ENCODE measurements at places on chromosomes 5 and 9.
A peak's percentile ranks its signal among the peaks of the same experiment; 100 is the strongest.

DNA sequence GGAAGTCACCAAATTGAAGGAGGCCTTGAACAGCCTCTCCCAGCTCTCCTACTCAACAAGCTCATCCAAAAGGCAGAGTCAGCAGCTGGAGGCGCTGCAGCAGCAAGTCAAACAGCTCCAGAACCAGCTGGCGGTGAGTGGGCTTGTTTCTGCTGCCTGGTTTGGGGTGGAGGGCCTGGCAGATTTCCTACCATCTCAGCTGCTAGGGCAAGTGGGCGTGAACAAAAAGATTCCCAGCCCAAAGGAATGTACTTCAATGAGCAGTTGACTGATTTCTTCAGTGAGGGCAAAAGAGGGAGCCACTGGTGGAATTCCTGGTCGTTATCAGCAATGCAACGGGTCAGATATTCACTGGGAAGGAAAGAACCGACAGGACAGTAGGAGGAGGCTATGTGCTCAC lies 12.6 kb upstream of the TTC23L start:
- DNase-seq = no peak

GRCh38 chr9:1939926-1940368 lies 75.2 kb upstream of the SMARCA2 start:
- DNase-seq = peak; percentile 47

GRCh38 chr5:131974956-131975726 lies 29.7 kb upstream of the MEIKIN start:
- DNase-seq = peak; percentile 52

DNA sequence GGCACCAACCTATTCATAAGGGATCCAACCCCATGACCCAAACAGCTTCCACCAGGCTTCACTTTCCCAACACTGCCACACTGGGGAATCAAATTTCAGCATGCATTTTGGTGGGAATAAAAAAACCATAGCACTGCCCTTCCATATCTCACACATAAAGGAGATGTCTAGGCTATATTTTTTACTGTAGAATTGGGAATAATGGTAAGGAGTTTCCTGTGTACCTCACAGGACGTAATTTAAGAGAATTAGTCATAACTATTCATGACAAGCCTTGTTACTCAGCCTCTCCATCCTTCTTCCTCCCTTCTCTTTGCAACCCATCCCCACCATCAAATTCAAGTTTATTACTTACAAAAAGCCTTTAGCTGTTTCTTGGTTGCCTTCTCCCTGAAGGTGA lies 352.1 kb downstream of the MLLT3 start:
- DNase-seq = no peak

DNA sequence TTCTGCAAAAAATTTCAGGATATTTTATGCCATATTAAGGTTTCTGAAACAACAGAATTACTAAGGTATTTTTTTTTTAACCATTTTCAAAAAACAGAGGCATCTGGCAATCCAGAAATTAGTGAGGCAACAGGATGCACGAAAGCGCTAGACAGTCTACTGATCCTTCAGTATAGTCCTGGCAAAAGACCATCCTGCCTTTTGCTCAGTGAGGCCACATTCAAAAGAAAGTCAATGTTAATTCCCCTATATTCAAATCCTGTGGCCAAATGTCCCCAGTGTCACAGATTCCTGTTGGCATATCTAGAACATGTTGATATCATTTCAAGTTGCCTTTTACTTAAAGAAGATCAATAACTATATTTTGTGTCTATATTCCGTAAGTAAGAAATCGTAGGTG lies 13.1 kb upstream of the NFIB start:
- no peak for DNase-seq

DNA sequence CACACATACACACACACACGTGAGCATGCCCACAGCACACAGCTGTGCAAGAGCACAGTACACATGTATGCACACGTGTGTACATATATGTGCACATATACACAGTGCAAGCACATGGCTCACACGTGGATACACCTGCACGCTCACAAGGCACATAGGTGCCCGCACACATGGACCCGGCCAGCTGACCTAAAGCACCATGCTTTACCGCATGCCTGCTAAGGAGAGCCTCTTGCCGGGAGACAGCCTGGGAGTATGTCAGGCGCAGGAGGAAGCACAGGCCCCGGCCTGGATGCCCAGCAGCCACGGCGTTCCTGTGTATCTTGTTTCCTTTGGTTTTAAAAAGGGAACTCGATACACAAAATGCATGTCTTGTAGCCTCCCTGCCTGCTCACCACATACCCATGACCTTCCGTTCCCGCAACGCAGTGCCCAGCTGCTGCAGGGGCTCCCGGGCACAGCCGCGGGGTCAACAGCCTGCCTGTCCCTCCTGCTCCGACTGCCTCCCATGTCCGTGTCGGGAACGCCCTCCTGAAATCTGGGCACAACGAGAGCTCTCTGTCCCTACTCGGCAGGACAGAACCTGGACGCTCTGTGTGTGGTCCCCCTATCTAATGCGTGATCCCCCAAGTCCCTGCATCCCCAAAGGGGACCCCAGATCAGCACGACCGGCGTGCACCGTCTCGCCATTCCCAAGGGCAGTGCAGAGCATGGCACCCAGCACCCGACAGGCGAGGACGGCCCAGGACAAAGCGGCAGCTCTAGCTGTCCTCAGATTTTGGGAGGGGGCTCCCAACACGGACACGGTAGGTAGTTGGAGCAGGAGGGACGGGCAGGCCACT lies 3.6 kb downstream of the SLC12A7 start:
- no peak for DNase-seq

GRCh38 chr9:131803758-131804411 lies 64.0 kb upstream of the RAPGEF1 start:
- no peak for DNase-seq

DNA sequence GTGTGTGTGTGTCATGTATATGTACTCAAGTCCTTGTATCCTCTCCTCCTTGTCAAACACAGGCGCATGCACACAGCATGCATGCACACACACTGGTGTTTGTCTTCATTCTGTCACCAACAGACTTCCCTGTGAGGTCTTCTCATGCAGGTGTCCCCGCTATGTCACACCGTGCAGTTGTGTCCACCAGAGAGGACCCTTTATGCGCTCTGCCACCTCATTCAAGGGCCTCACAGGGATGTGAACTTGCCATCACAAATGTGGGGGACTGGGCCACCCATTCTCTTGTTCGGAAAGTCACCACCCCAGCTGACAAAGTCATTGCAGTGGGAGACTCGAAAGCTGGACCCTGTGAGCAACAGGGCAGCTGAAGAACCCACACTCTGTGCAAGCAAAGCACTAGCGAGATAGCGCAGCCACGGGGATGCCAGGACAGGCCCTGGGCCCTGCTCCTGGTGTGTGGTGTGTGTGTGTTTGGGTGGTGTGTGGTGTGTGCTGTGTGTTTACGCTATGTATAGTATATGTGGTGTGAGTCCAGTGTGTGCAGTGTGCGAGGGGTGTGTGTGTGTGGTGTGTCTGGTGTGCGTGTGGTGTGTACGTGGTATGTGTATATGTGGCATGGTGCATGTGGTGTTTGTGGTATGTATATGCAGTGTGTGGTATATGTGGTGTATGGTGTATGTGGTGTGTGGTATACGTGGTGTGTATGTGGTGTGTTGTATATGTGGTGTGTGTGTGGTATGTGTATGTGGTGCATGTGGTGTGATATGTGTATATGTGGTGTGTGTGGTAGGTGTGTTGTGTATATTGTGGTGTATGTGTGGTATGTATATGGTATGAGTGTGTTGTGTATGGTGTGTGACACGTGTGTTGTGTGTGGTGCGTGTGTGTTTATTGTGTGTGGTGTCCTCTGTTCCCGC lies 30.9 kb upstream of the NXNL2 start:
- no peak for DNase-seq

- DNase-seq = no peak
Measured at GRCh38 chr5:91175708-91176107, 207.4 kb downstream of the ARRDC3 start.

DNA sequence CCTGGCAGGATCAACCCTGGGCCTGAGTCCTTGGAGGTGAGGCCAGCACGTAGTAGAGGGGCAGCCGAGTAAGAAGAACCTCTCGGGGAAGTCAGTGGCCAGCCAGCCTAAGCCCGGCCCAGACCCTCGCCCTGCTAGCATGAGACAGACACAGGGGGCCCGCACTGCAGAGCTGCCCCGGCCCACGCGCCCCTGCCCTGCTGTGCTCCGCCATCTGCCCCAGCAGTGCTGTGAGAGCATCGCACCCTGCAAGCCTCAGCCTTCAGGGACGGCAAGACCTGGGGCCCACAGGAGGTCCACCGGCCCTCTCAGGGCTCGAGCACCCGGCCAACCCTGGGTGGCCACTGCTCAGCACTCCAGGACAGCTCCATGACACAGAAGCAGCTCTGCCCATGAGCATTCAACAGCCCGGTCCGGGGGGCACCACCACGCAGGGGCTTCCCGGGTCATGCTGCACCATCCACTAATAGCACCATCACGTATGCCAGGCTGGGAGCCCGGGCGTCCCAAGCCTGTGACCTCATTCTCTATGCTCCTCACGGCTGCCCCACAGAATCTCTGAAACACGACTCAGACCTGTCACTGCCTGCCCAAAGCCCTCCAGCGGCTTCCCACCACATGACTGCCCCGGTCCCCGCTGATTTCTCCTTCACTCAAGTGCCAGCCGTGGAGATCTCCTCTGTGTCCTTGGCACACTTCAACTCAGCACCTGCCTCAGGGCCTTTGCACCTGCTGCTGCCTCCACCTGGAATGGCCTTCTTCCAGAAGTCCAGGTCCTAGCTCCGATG lies 38.1 kb downstream of the ADAMTS2 start:
- DNase-seq = no peak

DNA sequence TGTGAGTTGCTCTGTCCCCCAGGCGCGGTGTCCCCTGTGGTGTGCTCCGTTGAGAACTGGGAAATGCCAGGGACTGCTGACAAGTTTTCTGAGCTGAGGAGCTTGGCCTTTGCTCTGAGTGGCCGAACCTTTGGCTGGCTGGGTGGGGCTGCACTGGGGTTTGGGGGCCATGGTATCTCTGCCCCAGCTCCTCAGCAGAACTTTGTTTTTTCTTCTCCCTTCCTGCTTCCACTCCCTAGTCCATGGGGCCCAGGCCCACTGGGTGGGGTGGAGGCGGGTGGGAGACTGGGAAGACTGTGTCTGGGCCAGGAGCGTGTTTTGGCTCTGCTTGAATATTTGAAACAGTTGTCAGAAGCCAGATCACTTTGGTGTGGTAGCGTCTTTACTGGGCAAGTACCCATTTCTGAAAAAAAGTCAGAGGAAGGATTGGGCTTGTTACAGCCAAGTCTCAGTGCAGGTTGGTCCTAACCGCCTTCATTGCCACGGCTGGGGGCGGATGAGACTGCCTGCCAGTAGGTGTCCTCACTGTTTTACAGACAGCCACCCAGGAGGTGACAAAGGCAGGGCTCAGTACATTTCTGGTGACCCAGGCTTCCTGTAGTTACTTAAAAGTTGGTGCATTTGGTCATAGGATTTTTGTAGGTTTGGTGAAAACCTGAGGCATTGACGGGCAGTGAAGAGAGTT lies 92.7 kb downstream of the DAB2IP start:
- peak; percentile 9 for DNase-seq

GRCh38 chr9:37155601-37156000 lies 35.2 kb downstream of the ZCCHC7 start:
- DNase-seq = no peak

- DNase-seq = no peak
Measured at GRCh38 chr5:173537228-173537627, 79.2 kb downstream of the BOD1 start.

Measured in CD4-positive, alpha-beta T cell treated with Interleukin-4 for 4 hours (primary cell).